ENCODE measurements at places on chromosomes 6 and 20. TPM values are rescaled to one million over a fixed set of nuclear protein-coding genes. Genes with fewer than 3 reads are reported as not detected.

The BPIFA3 gene
- total RNA-seq = not detected

The TRIM40 gene
- total RNA-seq = 0.30 TPM

The PTP4A1 gene
- 113 TPM for total RNA-seq

The RAET1L gene
- total RNA-seq = not detected

The PTCRA gene
- total RNA-seq = 4.7 TPM

Data from natural killer cell (primary cell).